ENCODE measurements at places on chromosomes 7 and 10.
A peak's percentile ranks its signal among the peaks of the same experiment; 100 is the strongest.

DNA sequence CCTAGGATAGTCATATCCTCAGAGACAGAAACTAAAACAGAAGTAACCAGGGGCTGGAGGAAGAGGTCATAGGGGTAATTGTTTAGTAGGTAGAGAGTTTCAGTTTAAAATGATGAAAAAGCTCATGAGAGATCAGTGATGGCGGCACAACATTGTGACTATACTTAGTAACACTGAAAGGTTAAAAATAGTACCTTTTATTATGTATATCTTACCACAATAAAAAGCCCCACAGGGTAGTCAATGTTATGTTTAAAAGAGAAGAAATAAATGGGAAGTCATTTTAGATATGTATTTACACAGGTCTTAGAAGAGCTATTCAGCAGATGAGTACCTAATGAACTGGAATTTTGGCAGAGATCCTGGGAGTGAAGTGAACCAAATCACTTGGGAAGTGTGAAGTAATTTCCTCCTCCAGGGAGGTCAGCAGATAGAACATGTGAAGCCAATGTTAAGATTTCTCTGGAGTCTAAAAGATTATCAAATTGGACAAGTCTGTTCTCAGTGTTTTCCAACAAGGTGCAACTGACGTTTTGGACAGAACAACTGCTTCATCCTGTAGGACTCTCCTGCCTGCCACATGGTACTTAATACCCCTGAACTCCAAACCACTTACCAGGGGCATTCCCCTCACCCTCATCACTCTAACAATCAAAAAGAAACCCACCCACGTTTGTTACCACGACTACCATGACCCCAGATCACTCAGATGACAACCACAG, 6.4 kb downstream of the CDCA7L start:
- no peak for DNase-seq

GRCh38 chr10:13276749-13277365, 23.0 kb downstream of the PHYH start:
- no peak for DNase-seq

GRCh38 chr10:121683816-121684215, 85.6 kb upstream of the FGFR2 start:
- no peak for DNase-seq

- no peak for DNase-seq
Observed at GRCh38 chr10:36367362-36367761, 725.3 kb upstream of the FZD8 start.

DNA sequence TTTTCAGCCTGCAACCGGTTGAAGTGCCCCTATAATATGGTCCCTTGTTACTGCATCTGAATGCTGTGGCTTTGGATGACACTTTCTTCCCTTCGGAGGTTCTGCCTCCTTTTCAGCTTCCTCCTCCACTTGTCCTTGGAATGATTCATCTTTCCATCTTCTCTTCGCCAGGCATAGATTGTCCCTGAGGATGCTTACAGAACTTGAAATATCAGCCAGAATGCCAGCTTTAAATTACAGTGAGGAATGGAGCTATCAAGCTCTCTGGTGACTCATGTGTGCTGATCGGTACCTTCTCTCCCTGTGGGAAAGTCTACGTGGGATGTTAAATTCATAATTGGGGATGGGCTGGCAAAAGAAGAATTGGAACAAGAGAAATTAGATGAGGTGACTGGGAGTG, 45.9 kb upstream of the PDK4 start:
- DNase-seq, result no peak

DNA sequence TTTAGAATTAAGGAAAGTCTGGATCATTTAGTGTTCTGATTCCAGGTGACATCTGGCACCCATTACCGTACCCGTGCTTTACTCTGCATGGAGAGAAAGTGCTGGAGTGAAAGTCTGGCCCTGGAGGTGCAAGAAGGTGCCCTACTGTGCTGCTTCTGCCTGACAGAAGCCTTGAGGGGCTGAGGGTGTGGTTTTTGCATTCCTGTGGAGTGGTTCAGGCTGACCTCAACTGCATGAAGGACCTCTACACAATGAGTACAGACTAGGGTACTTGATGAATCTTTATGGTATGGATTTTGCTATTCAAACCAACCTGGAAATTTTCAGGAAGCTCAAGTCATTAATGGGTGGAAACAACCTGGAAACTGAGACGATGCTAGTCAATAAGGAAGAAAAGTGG, 45.1 kb upstream of the GSAP start:
- DNase-seq, result no peak

- DNase-seq, result no peak
Observed at GRCh38 chr10:71222601-71223346, 10.4 kb downstream of the UNC5B start.

DNA sequence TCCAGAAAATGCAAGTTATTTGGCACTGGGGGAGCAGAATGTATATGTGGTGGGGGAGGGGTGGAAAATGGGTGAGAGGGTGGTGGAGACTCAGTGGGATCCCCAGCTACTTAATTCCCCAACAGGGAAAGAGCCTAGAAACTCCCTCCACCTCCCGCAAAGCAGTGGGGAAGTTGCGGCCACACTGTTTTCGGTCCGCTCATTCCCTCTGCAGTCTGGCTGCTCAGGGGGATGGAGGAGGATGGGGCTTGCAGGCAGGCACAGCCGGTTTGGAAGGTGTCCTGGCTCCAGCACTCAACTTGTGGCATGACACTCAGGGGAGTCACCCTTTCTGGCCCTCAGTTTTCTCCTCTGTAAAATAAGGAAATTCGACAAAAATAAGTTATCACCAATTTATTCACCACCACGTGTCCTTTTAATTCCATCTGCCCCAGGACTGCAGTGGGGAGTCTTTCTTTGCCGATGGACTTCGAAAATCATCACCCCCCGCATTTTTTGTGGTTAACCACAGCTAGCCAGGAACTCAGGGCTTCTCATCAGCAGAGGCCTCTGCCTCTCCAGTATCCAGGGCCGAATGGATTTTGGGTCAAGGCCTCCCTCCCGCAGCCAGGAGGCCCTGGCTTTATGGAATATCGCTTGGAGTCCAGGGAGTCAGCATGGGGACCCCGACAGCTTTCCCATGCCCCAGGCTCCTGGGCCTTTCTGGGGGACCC, 1.6 kb upstream of the HTRA1 start:
- DNase-seq, result no peak

DNA sequence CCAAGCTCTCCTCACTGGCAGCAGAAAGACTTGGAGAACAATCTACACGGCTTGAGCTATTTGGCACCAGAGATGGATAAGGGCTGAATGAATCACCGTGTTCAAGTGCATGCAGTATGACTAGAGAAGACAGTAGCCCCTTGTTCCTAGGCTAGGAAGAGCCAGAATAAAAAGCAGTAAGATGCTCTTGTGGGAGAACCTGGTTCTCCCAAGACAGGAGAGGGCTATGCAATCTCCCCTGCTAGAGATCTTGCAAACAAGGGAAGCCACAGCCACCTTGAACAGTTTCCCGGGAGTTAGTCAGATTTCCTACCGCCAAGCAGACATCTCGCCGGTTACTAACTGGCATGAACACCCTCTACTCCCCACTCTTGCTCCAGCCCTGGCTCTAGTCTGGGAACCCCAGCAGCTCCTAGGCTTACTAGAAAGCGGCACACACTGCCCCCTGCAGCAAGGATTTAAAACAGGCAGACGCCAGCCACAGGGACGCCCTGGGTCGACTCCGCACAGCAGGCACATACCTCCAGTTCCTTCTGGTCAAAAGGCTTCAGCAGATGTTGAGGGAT, 107.3 kb downstream of the SMURF1 start:
- no peak for DNase-seq

GRCh38 chr10:31315453-31315852, 3.6 kb upstream of the ZEB1 start:
- DNase-seq, result no peak

- peak; percentile 37 for DNase-seq
Observed at GRCh38 chr7:3194501-3195141, 106.4 kb upstream of the SDK1 start.

- DNase-seq, result no peak
Observed at GRCh38 chr10:454860-455259, 234.6 kb downstream of the DIP2C start.

- DNase-seq, result no peak
Observed at GRCh38 chr10:28291881-28292297, 11.0 kb downstream of the MPP7 start.

DNA sequence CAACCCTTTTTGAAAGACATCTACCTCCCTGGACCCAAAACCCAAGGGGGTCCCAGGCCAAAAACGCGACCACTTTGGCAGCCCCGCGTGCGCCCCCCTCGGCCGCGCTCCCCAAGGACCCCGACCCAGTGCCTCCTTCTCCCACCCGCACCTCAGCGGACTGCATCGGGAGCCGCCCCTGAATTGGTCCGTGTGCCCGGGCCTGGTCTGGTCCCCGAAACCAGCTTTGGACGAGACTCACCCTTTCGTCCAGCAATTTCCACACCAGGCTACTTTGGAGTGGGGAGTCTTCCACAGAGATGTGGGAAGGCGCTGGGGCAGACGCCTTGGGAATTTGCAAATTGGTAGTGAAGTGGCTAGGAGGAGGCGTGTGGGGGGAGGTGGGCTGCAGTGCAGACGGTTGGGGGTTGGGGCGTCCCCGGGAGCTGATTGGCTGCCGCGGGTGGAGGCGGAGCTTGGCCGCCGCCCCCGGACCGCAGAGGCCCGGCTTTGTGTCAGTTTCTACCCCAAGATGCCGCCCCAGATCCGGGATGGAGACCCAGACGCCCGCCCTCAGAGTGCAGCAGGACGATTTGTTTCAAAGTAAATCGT, 16.9 kb downstream of the TCAF1 start:
- peak; percentile 50 for DNase-seq

DNA sequence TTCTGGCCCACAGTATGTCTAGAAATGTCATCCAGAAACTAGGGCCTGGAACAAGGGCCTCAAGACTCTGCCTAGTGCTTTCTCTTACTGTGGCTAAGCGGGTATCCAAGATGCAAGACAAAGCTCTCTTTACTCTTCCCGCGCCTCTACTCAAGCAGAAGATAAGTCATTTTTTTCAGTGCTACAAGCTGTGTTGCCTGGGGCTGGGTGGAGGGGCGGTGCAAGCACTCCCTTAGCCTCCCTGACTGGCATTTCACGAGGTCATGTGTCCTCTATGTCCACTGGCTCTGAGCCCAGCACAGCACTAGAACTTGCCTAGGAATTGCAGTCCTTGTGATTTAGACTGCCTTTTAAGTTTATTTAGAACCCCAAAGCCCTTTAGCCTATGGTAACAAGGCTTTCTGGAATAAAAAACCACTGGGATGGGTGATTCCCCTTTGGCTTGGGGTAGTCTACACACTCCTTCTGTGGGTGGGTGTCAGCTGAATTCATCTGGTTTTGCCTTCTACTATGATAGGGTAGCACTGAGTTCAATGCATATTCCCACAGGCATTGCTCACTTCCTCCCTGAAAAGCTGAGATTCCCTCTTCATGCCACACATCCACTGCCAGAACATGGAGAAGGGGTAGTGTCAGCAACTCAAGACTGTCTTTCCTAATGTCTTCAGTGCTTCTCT, 371.8 kb upstream of the KCND2 start:
- no peak for DNase-seq
